ENCODE measurements at places on chromosomes 12 and 14.

- DNase-seq: no peak
Measured at GRCh38 chr14:21558703-21559170, 21.1 kb downstream of the OR10G3 start.

GRCh38 chr14:93906341-93907329, 20.5 kb upstream of the FAM181A start:
- DNase-seq: no peak

- DNase-seq: peak; percentile 89
Measured at GRCh38 chr12:49187184-49187583, 1.7 kb downstream of the TUBA1A start.

DNA sequence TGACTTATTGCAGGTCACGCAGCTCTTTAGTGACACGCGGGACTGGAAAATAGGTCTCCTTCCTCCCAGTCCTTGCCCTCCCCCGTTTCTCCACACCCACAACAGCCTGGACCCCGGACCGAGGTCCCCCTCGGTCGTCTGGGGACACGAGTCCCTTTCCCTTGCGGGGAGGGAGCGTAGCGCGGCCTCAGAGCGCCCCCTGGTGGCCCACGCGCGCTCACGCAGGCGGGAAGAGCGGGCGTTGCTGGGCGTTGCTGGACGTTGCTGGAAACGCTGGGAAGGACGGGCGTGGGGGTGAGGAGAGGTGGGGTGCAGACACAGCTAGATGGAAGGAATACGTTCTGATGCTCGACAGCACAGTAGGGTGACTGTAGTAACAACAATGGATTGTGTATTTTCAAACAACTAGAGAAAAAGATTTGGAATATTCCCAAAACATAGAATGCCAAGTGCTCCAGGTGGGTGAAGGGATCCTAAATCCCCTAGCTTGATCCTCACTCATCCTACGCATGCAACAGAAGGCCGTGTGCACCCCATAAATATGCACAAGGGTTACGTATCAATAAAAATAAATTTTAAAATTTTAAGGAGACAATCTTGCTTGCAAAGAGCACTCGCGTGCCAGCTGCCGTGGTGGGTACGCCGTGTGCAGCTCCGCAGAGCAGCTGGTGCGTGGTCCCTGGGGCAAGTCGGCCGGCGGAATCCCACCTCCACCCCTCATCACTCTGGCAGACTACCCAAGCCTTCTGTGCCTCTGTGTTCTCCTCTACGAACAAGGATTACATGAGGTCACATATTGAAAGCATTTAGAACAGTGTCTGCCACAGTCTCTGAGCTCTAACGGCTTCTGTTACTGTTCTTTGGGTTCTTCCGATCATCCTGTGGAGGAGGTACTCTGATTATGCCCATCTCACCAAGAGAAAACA, 87.4 kb downstream of the B4GALNT3 start:
- peak; percentile 33 for DNase-seq

GRCh38 chr14:24399999-24400718, 1.4 kb downstream of the NYNRIN start:
- DNase-seq: no peak

DNA sequence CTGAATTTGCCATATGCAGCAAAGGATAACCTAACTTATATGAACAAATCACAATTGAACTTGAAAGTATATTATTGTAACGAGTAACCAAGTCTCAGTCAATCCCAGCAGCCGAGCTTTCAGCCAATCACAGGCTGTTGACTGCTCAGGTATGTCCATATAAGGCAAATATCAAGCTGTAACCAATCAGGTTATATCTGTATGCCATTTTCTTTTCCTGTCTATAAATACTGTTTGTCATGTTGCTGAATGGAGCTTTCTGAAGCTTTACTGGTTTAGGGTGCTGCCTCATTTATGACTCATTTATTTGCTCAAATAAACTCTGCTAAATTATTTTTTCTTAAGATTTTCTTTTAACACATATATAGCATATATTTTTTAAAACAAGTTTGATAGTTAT, 1059.5 kb downstream of the GALC start:
- DNase-seq: no peak

GRCh38 chr12:57110104-57111030, 795 bp downstream of the STAT6 start:
- DNase-seq: no peak

DNA sequence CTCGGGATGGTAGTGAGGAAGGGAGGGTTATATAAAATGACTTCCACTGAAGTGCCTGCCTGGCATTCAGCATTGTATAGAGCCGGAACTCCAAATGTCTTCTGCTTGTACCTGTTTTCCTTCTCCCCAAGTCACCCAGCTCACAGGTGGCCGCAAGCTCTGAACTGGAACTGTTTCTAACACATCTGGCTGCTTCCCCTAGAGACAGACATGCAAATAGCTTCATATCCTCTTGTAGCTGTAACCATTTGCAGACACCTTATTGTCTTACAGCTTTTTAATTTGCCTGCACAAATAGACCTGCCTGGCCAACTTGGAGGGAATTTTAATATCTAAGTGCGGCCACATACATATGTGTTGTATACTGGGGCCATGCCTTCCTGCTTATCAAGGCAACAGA, 126.0 kb downstream of the CHST11 start:
- DNase-seq: no peak

DNA sequence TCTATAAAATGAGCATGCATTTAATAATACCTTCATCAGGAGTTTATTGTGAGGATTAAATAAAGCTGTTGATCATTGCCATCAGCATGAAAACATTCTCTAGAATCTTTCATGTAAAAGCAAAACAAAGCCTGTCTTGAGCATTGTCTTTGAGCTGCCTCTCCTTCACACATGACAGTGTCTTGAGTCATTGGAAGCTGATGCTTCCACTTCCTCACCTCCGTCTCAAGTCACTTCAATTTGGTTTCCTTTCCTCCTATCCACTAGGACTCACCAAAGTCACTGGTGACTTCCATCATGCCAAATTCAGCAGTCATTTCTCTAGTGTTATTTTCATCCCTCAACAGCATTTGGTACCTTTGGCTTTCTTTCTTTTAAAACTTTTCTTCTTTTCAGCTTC, 31.6 kb upstream of the MYBPC1 start:
- no peak for DNase-seq

DNA sequence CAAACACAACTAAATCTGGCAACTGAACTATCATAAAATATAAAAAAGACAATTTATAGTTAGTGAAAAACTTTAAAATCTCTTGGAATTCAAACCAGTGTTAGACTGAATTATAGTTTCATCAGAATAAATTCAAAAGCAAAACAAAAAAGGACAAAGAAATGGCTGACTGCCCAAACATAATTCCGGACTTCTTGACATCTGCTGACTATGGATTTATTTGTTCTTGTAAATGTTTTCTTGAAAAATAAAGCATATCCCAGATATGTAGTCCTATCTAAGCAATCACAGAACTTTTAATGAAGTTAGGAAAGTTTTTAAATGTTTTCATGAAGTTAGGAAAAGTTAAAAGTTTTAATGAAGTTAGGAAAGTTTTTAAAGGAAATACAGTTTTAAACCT, 45.8 kb upstream of the CNTN1 start:
- no peak for DNase-seq

GRCh38 chr14:23076785-23077408, 18.0 kb downstream of the ACIN1 start:
- no peak for DNase-seq

DNA sequence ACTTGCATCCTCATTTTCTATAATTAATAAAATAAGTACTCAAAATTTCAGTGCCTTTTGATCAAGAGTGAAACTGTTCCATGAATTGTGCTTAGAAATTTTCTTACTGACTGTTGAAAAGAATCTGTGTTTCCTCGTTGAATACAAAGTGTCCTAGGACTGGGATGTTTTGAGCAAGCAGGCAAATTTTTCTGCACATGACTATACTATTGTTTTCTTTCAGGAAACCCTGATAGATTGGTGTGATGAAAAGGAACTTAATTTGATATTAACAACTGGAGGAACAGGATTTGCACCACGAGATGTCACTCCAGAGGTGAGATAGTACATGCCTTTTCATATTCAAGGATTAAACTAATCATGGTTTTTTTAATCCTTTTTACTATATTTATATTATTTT, 316.3 kb downstream of the GPHN start:
- DNase-seq: no peak

DNA sequence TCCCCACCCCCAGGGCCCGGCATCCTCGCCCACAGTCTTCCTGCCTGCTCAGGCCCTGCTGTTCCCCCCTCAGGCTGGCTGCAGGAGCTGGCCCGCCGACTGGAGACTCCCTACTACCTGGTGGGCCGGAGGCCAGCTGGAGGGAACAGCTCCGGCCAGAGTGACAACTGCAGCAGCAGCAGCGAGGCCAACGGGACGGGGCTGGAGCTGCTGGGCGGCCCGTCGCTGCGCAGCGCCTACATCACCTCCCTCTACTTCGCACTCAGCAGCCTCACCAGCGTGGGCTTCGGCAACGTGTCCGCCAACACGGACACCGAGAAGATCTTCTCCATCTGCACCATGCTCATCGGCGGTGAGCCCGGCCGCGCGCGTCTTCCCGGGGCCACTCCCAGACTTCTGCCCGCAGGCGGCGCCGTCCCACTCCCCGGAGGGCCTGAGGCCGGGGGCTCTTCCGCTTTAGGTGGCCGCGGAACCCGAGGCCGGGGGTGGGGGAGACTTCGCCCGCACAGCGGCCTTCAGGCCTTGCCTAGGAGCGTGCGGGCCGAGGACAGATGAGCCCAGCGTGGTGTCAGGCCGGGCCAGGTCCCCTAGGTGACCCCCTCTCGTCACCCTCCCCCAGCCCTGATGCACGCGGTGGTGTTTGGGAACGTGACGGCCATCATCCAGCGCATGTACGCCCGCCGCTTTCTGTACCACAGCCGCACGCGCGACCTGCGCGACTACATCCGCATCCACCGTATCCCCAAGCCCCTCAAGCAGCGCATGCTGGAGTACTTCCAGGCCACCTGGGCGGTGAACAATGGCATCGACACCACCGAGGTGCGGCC, 10.2 kb downstream of the KCNH3 start:
- no peak for DNase-seq

GRCh38 chr12:109630815-109631214, 57.2 kb downstream of the MVK start:
- DNase-seq: no peak

GRCh38 chr12:62934239-62934798, 631 bp downstream of the PPM1H start:
- peak; percentile 57 for DNase-seq

DNA sequence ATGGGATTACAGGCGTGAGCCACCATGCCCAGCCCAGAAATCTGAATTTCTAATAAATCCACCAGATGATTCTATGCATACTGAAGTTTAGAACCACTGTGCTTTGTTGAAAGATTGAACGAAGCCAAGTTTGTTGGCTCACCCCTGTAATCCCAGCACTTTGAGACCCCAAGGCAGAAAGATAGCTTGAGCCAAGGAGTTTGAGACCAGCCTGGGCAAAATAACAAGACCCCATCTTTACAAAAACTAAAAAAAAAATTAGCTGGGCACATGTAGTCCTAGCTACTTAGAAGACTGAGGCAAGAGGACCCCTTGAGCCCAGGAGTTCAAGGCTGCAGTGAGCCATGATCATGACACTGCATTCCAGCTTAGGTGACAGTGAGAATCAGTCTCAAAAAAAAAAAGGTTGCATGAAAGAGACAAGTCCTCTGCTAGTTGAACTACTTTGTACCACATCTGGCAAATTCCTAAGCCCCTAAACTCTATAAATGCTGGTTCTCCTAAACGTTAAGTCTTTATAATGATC, 1.7 kb upstream of the ABHD4 start:
- DNase-seq: no peak

DNA sequence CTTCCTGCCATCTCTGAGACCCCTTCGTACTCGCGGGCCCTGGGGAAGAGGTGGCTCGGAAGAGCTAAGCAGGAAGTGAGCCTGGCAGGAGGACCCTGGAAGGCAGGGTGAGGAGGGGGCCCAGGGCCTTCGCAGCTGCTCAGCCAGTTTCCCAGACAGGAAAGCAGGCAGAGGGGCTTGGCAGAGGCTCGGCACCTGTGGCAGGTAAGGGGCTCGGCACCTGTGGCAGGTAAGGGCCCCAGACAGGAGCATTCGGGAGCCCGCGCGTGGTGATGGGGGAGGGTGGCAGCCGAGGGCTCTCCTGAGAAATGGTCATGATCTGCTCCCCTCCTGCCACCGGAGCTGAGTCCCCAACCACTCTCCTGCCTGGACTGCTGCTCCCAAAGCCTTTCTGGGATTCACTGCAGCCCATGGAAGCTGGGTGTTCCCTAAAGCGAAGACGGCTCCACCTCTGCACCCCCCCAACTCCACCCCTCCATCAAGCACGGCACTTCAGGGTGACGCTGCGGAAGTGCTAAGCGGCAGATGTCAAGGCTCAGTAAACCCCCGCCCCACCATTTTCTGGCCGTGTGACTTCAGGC, 63.2 kb downstream of the PRIMA1 start:
- DNase-seq: no peak

DNA sequence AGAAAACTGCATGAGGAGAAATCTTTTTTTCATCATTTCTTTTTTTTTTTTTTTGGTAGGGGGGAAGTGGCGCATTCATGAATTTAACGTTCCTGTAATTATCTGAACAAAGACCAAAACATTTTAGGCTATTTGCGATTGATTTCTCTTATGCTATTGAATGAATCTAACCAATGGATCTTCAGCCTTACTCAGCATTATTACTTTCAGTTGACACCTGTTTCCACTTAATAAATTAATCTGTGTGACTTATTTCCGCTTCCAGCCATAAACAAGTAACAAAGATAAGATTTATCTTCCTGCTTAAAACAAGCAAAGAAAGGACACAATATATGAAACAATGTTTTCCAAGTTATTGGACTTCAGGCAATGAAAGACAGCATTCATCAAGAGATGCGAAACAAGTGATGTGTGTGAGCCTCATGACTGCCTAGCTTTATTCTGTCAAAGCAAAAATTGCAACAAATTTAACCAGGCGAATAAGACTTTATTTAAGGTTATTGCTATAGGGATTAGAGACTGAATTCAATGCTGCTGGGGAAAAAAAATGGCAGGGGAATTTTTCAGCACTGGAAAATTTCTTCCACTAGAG, 1026.9 kb downstream of the LRFN5 start:
- DNase-seq: no peak

GRCh38 chr12:6872073-6873048, 742 bp downstream of the SPSB2 start:
- peak; percentile 72 for DNase-seq

- no peak for DNase-seq
Measured at GRCh38 chr12:104877103-104877705, 80.9 kb downstream of the SLC41A2 start.

DNA sequence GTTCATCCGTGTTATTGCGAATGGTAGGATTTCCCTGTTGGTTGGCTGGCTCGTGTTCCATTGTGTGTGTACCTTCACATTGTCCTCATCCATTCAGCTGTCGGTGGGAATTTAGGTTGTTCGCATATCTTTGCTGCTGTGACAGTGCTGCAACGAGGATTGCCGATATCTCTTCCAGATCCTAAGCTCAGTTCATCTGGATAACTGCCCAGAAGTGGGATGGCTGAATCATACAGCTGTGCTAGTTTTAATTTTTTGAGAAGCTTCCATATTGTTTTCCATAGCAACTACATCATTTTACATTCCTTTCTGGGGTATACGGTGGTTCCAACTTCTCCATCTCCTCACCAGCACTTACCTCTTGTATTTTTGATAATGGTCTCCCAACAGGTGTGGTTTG, 292.8 kb upstream of the SFSWAP start:
- DNase-seq: no peak

GRCh38 chr12:131642101-131642540, 68.8 kb upstream of the SFSWAP start:
- DNase-seq: no peak

GRCh38 chr12:32475724-32476123, 76.4 kb downstream of the FGD4 start:
- DNase-seq: no peak

GRCh38 chr12:51855586-51856428, 7.3 kb upstream of the FIGNL2 start:
- DNase-seq: no peak
